Hepatocyte (in vitro differentiated cells): ENCODE measurements at places on chromosomes 5 and 9.
A peak's percentile ranks its signal among the peaks of the same experiment; 100 is the strongest.

GRCh38 chr5:153824909-153825308, 213.8 kb downstream of the FAM114A2 start:
- DNase-seq = no peak

GRCh38 chr9:83563360-83563759, 25.2 kb upstream of the FRMD3 start:
- no peak for DNase-seq

GRCh38 chr5:149794041-149794440, 63.9 kb downstream of the PPARGC1B start:
- no peak for DNase-seq

DNA sequence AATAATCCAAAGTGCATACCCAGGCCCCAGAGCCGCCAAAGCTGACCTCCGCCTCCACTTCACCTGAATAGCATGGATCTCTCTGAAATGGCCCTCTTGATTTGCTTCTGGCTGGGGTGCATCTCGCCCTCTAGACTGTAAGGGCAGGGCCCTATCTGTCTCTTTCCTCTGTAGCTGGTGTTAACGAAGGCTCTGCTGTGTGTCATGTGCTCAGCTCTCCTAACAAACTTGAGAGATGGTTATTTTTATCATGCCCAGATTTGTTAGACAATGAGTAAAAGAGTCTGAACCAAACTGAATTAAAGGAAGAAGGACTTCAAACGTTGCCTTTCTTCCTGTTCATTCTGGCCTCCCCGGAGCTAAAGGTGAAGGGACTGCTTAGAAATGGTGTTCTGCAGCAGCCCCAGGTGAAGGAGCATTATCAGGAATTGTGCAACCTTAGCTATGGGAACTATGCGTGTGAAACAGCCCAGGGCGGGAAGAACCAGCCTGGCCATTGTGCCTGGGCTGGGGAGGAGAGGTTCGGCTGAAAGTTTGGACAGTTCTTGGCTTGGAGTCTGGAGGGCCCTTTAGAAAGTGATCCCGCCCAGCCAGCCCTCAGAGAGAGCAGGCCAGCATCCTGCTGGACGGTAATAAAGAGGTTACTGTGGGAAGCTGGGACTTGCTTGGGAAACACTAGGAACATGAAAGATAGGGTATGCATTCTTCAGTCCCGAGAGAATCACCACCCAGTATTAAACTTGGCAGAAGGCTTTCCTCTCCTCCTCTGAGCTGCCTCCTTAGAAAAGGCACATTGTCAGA, 73.5 kb downstream of the WWC1 start:
- peak; percentile 58 for DNase-seq

- no peak for DNase-seq
These were observed 134.6 kb upstream of the ADRA1B start for GRCh38 chr5:159781626-159782157.

DNA sequence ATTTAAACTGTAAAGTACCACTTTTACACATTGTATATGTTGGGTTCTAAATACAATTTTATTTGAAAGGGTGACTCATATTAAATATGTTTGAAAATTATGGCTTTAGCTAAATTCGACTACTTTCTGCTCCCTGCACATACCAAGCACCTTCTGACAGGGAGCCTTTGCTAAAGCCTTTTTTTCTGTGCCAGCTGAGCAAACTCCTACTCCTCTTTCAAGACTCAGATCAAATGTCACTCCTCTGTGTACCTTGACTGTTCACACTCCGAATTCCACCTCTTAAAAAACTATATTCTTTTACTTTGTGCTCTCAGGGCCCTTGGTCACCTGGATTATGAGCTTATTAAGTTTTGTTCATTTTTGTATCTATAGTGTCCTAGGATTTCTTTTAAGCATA, 6.5 kb upstream of the OXCT1 start:
- no peak for DNase-seq

- no peak for DNase-seq
These were observed 315.0 kb downstream of the FER start for GRCh38 chr5:109062664-109063063.
